ENCODE measurements at places on chromosomes 7 and 10.

DNA sequence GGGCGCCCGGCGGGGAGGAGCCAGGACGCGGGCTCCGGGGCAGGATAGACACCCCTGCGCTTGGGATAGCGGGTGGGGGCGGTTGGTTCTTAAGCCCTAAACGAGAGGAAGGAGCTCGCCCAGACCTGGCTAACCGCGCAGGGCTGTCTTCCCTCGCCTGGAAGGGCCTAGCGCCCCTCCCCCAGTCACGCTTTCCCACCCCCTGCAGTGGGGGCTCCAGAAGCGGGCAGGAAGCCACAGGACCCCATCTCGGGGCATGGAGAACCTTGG lies 6.5 kb downstream of the SHH start:
- DNase-seq, result no peak

DNA sequence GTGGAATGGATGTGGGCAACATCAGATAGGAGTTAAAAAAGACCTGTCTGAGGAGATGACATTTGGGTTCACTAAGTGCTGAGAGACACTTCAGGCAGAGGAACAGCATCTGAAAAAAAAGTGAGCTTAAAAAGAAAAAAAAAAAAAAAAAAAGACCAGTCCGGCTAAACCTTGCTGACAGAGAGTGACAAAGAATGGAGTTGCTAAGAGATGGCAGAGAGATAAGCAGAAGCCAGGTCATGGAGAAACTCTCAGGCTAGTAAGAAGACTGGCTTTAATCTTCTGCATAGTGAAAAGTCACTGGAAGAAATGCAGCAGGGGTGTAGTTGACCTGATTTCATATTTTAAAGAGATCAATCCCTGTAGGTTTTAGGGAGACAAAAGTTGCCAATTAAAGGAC lies 711.1 kb upstream of the SEMA3D start:
- DNase-seq, result no peak

DNA sequence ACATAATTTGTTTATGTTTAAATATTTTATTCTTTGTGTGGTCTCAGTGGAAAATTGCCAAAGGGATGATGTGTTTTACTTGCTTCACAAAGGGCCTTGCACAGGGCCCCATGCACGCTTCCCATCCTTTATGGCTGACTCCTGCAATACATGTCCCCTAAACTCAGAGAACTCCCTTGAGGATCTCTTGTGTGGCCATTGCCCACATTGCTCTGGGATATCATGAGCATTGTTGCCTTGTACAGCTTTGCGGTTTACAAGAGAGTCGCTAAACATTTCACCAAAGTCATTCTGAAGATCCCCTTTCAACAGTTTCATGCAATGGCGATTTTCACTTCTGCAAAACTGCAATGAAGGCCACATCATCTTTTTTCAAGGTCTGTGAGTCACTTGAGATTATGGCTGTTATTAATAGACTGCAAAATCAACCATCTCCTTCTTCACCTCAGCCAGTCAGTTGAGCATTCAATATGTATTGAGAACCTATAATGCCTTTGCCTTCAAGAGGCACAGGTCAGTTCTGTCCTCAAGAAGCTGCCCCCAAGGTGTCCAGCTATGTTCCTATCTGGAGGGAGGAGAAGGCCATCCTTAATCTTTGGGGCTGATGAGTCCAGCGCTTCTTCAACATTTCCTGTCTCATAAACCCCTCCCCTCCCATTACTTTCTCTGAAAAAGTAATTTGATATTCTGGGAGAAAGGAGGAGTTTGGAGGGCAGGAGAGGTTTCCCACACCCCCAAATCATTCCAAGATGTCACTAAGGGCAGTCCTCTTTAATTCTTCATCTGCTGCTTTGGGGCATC lies 108.1 kb downstream of the CCDC71L start:
- no peak for DNase-seq

- DNase-seq, result peak; percentile 63
These were observed 207.1 kb upstream of the ETV1 start for GRCh38 chr7:14196555-14196954.

DNA sequence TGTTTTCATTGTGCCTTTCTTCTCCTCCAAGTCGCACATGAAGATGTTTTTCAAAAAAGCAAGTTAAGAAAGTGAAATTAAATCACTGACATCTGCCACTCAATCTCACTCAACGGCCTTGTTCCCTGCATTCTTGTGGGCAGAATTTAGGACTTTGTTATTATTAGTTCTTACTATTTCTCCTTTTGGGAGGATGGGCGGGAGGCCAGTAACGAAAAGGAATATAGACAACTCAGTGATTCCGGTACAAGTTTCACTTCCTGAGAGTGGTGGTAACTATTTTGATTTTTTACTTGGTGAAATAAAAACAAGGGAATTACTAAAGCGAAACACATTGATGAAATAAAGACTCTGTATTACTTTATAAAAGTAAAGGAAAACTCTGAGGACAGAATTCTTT lies 231.9 kb upstream of the HABP2 start:
- no peak for DNase-seq

DNA sequence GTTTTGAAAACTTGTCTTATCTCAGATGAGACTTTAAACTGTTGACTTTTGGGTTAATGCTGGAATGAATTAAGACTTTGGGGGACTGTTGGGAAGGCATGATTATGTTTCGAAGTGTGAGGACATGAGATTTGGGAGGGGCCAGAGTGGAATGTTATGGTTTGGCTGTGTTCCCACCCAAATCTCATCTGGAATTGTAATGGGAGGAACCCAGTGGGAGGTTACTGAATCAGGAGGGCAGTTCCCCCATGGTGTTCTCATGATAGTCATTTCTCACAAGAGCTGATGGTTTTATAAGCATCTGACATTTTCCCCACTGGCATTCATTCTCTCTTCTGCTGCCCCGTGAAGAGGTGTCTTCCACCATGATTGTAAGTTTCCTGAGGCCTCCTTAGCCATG lies 13.8 kb upstream of the POT1 start:
- DNase-seq, result no peak

DNA sequence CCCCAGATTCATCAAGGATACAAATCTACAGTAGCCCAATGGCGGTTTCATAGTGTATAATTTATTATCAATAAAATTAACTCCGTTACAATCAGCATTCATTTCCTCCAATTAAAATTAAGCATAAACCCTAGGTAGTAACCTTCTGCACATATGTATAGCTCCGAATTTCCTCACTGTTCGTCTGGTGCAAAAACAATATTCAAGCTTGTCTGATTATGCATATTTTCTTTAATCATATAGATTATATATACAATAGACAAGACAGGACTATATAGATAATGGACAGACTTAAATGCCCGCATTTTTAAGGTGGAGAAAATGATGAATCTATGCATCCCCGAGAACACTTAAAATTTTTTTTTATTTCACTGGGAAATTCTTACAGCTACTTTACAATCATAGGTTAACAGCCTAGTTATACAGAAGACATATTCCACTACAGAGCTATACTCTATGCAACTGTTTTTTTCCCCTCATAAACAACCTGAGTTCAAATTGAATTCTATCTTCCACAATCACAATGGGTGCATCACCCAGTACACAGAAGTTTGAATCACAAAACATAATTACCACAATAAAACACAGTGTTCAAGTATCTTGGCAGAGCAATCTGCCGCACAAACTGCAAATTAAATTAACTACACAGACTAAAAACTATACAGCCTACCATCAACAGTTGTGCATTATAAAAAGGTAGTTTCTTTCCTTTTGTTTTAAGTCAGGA lies 2.6 kb downstream of the HOXA9 start:
- DNase-seq, result peak; percentile 24
